ENCODE measurements at places on chromosomes 5 and 9.

DNA sequence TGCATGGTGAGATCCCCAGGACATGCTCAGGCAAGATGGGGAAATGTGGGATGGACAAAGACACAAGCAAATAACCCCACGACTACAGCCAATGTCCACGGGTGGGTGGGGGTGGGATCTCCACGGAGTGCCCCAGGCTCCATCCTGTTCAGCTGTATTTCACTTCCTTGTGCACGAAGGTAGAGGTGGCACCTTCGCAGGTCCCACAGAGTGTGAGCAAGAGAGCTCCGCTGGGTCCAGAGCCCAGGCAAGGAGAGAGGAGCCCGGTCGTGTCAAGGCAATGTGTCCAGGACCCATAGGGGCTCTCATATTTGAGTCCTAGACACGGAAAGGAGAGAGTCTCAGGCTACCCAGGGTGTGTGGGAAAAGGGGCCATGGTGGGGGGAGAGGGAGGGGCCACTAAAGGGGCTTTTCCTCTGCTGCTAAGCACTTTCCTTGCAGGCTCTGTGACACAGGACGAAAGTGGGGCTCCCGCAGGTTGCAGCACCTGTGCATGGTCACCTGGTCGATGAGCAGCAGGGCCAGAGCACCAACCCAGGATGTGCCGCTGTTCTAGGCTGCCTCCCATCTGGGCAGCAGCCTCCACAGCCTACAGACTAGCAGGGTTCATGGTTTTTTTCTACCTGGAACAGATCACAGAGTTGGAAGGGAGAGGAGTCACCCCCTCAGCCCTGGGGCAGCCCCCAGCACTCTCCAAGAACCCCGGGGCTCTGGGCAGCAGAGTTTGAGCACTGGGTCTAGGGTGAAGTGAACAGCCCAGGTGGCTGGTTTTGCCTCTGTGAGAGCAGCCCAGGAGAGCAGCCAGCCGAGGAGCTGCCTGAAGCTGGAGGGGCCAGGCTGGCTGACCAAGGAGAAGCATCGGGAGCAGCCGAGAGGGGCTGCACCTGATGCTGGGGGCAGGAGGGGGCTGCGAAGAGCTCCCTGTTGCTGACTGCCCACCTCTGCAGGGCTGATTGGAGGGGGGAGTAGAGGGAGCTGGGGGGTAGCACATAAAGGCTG is 100.7 kb upstream of the MVB12B start:
- no peak for DNase-seq

DNA sequence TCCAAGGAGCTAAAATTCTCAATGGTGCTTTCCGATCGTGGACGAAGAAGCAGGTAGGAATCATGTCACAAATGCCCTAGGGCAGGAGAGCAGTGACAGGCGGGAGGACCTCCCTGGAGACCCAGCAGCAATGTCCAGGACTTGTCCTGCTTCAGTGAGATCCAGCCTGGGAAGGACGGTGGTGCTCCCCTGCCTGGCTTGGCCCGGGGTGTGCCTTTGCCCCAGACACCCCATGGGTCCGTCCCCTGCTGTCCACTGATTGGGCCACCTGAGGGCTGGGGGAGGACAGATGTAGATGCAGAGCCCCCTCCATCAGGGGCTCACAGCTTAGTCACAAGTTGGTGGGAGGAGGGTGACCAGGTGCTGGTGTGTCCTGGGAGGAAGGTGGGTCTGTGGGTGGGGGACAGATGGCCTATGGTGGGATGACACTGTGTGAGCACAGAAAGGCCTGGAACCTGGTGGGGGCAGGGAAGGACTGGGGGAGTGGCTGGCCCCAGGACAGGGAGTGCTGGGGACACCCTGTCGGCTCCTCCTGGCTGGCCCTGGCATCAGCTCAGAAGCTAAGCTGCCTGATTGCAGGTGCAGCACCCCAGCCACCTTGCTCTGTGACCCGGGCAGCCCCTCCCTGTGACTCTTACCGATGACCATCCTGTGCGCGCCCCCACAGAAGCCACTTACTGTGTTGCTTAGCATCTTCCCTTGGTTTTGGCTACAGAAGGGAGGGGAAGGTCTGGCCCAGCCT is 82.0 kb downstream of the PHF2 start:
- peak; percentile 2 for DNase-seq

GRCh38 chr5:20678814-20679298 is 690.9 kb upstream of the CDH18 start:
- DNase-seq, result no peak

GRCh38 chr9:107816561-107817021 is 327.0 kb upstream of the KLF4 start:
- DNase-seq, result no peak

- no peak for DNase-seq
Measured at GRCh38 chr9:76453785-76454184, 5.2 kb upstream of the GCNT1 start.

GRCh38 chr5:124957063-124957462 is 210.6 kb upstream of the ZNF608 start:
- DNase-seq, result no peak

DNA sequence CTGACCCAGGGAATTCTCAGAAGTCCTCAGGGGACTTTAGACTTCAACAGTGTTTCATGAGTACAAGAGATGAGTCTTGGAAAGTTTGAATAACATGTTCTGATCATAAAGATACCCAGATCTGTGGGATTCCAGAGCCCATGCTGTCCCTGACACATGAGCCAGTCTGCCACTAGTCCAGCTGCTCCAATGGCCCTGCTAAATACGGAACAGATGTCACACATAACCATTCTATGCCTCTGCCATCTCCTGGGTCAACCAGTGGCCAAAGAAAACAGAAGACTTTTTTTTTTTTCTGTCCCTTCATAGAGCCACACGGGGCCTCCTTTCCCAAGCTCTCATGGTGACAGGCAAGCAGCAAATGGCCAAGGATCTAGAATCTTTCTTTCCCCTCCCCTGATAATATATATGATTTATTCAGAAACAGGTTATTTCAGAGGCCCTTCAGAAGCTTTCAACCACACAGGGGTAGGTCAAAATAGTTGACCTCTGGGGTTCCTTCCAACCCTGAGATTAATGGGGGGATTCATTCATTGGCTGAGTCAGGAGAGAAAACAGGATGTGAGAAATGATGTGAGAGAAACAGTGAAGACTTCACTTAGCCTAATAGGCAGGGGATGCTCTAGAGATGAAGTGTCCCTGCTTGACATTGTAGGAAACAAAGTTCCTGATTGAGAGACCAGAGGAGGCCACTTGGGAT is 367.7 kb downstream of the CDK5RAP2 start:
- no peak for DNase-seq

DNA sequence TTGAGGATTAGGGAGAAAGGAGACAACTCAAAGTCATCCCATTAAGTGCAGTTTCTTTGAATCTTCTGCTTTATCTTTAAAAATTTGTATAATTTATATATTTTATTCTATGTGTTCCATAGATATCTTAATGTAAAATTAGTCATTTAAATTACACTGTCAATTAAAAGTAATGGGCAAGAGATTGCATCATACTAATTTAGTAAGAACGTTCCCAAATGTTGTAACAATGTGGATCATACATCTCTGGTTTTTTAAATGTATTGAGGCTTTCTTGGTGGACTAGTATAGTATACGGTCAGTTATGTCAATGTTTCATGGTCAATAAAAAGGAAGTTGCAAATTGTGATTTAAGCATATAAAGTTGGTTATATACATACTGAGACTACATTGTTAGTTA is 6.2 kb downstream of the TSLP start:
- DNase-seq, result no peak

GRCh38 chr5:142011572-142012185 is 1.1 kb downstream of the GNPDA1 start:
- no peak for DNase-seq

DNA sequence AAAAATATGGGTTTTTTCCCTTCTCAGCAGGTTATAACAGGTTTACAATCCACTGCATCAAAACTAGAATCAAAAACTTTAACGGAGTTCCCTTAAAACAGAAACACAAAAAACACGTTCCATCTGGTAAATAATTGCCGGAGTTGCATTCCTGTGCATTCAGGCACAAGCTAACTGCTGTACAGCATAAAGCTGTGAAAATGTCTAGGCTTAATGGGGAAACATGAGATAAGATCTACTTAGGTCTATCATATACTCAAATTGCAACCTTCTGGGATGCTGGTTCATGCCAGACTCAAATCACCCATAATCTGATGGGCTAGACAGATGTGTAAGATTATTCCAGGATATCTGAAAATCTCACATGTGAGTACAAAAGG is 265.3 kb downstream of the DOCK8 start:
- DNase-seq, result no peak

DNA sequence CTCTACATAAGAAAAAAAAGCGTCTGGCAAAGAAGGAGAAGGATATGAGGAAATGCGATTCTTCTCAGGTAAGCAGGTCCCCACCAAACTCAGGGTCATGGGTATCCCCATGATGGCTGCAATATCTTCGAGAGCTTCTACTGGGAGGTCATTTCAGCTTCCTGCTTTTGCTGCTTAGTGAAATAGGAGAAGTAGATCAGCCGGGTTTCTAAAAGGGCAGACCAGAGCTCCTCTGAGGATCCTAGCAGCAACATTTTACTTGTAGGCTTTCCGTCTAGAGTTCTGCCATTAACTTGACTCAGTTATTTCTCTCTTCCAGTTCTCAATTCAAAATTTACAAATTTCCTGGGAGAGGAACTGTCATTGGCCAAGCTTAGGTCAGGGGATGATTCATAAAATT is 134.7 kb downstream of the DPYSL3 start:
- DNase-seq, result no peak

- DNase-seq, result no peak
Measured at GRCh38 chr5:129951039-129951438, 46.8 kb downstream of the CHSY3 start.

GRCh38 chr5:6448622-6449464 is at the start of gene UBE2QL1:
UBE2QL1 (plus strand) TSS chr5:6448859; CDS start chr5:6448894, 35 bp downstream.
- DNase-seq, result peak; percentile 22

DNA sequence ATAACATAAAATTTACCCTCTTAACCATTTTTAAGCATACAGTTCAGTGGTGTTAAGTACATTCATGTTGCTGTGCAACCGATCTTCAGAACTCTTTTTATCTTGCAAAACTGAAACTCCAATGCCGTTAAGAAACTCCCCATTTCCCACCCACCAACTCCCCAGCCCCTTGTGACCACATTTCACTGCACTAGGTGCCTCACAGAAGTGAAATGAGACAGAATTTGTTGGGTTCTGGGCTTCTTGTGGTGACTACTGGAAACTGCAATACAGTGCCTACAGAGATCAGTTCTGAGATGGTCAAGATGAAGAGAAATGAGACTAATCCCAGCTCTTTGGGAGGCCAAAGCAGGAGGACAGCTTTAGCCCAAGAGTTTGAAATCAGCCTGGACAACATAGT is 202.1 kb upstream of the SLC30A5 start:
- DNase-seq, result peak; percentile 95

GRCh38 chr9:81814794-81815464 is 113.3 kb upstream of the SPATA31D4 start:
- peak; percentile 55 for DNase-seq

Data from T-helper 2 cell (primary cell).